CD4-positive, alpha-beta memory T cell (primary cell): ENCODE measurements at places on chromosomes 12 and 14. TPM values are rescaled to one million over a fixed set of nuclear protein-coding genes. Genes with fewer than 3 reads are reported as not detected.

- H3K27me3 ChIP-seq = no peaks in the 10 kb centered on the region
- no peaks in the 10 kb centered on the region for H3K36me3 ChIP-seq
- no peak overlapping the region for H3K27ac ChIP-seq
Observed at GRCh38 chr12:84186433-84186832, 726.2 kb downstream of the SLC6A15 start.

GRCh38 chr12:104668274-104668718 is 211.5 kb downstream of the CHST11 start:
- H3K27me3 ChIP-seq = no peaks in the 10 kb centered on the region
- H3K36me3 ChIP-seq = no peaks in the 10 kb centered on the region
- DNase-seq = no peak
- H3K4me3 ChIP-seq = no peak overlapping the region
- H3K27ac ChIP-seq = no peak overlapping the region
- H3K4me1 ChIP-seq = peaks cover 50% of the 10 kb centered on the region

GRCh38 chr14:102200690-102201352 is 61.1 kb downstream of the WDR20 start:
- peaks cover 33% of the 10 kb centered on the region for H3K4me1 ChIP-seq
- no peak overlapping the region for H3K4me3 ChIP-seq
- H3K27ac ChIP-seq = no peak overlapping the region
- peaks cover 38% of the 10 kb centered on the region for H3K36me3 ChIP-seq

GRCh38 chr14:28831126-28831525 is 64.5 kb downstream of the FOXG1 start:
- no peak overlapping the region for H3K4me3 ChIP-seq
- DNase-seq = no peak
- H3K36me3 ChIP-seq = no peaks in the 10 kb centered on the region
- no peak overlapping the region for H3K27ac ChIP-seq
- no peaks in the 10 kb centered on the region for H3K4me1 ChIP-seq
- no peaks in the 10 kb centered on the region for H3K27me3 ChIP-seq

DNA sequence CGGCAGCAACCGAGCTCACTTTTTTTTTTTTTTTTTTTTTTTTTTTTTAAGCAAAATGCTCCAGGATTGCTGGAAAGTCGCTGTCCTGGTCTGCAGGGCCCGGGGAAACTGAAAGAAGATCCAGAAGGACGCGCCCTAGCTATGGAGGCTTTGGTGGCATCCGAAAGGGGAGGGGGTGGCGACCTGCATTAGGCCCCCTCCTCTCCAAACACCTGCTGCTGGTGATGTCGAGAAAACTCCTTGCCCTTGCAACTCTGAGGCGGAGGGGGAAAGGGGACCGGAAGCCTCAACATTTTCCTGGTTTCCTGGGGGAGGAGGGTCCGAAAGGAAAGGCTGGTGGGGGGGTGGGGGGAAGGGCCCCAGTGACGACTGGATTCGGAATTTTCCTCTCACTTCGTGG is 421.1 kb downstream of the VRK1 start:
- H3K27me3 ChIP-seq = peaks cover 13% of the 10 kb centered on the region
- no peaks in the 10 kb centered on the region for H3K36me3 ChIP-seq
- no peak for DNase-seq
- no peak overlapping the region for H3K4me3 ChIP-seq
- H3K27ac ChIP-seq = no peak overlapping the region

DNA sequence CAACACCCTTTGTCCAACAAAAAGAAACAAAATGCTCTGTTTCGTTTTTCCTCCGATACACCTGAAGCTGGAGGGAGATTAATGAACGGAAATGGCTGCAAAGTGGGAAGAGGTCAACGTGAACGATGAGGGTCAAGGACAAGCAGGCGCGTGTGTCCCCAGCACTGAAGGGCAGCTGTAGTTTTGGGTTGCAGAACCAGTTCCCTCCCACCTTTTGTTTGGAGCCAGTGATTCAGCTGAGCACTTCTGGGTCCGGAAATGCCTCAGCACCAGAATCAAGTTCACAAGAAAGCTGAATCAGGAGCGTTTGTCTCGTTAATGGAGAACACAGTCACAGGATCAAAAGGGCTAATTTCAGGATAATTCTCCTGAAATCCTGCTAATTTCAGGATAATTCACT is 51.1 kb upstream of the PWP1 start:
- H3K27ac ChIP-seq = no peak overlapping the region

The MYRFL gene
- total RNA-seq = not detected

DNA sequence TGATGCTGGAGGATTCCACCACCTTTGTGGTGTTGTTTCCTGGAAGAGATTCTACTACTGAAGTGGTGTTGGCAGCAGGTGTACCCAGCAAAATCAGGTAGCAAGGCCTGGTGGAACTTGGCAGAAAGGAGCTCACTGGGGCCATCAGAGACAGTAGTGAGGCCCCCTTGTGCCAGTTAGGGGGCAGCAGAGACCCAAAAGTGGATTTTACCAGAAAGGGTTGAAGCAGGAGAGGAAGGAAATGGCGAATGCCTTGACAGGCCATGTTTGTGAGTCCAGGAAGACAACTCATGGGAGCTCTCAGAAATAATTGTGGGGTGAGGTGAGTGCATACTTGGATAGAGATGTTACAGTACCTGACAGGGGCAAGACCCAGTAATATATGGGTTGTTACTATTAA is 137.7 kb upstream of the FGD4 start:
- no peak overlapping the region for H3K27ac ChIP-seq
- no peaks in the 10 kb centered on the region for H3K36me3 ChIP-seq
- no peaks in the 10 kb centered on the region for H3K27me3 ChIP-seq
- H3K4me3 ChIP-seq = no peak overlapping the region
- no peak for DNase-seq

The NEUROD4 gene
- total RNA-seq = not detected

DNA sequence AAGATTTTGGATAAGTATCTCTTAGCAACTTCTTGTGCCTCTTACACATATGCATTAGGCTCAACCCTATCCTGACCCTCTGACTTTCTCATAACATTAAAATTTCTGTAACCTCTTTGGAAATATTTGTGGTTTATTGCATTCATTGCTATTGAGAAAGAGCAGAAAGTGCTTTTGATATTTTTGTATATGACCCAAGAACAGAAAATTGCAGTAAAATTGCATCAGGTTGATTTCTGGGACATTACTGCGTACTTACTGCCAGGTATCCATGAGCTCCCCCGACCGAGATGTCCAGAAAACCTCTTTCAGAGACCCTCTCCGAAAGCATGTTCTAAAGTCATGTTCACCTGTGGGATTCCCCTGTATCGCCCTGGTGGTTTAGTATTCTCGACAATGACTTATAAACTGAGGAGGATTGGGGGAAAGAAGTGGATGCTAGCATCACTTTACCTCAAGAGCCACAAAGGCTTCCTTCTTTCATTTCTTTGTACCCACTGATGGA is 14.5 kb upstream of the IL22 start:
- no peak for DNase-seq
- H3K27ac ChIP-seq = no peak overlapping the region
- H3K27me3 ChIP-seq = no peaks in the 10 kb centered on the region
- H3K36me3 ChIP-seq = no peaks in the 10 kb centered on the region

DNA sequence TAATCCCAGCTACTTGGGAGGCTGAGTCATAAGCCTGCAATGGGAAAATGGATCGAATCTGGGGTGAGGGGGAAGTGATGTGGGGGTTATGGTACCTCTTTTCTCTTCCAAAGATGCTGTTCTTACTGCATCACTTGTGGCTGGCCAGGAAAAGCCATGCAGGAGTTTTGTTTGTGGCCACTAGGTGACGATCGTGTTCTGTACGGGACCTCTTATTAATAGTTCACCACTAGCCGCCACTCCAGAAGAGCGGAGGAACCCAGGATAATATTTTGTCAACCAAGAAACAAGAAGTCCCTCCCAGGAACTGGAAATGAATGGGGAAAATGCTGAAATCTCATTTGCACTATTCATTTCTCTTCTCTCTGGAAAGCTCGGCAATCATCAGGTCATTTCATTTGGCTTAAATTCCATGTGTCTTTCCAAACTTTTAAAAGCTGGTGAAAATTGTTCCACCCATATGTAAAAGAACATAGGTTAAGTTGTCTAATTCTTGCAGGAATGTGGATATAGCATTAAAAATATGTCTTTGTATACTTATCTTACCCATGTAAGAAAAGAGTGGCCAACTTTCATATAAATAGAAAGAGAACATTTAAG is 8.9 kb downstream of the GPR65 start:
- peaks cover 12% of the 10 kb centered on the region for H3K36me3 ChIP-seq
- no peak overlapping the region for H3K4me3 ChIP-seq
- H3K27me3 ChIP-seq = no peaks in the 10 kb centered on the region
- peaks cover 59% of the 10 kb centered on the region for H3K4me1 ChIP-seq
- no peak overlapping the region for H3K27ac ChIP-seq
